ENCODE measurements at places on chromosomes 3 and 15.

- H3K27ac ChIP-seq = peak overlapping the region; percentile 98
- no peaks in the 10 kb centered on the region for H3K27me3 ChIP-seq
- H3K4me1 ChIP-seq = peaks cover 20% of the 10 kb centered on the region
- DNase-seq = no peak
- peaks cover 9% of the 10 kb centered on the region for H3K36me3 ChIP-seq
- H3K4me3 ChIP-seq = peak overlapping the region; percentile 58
Observed at GRCh38 chr3:17742880-17743657, 638 bp upstream of the TBC1D5 start.

DNA sequence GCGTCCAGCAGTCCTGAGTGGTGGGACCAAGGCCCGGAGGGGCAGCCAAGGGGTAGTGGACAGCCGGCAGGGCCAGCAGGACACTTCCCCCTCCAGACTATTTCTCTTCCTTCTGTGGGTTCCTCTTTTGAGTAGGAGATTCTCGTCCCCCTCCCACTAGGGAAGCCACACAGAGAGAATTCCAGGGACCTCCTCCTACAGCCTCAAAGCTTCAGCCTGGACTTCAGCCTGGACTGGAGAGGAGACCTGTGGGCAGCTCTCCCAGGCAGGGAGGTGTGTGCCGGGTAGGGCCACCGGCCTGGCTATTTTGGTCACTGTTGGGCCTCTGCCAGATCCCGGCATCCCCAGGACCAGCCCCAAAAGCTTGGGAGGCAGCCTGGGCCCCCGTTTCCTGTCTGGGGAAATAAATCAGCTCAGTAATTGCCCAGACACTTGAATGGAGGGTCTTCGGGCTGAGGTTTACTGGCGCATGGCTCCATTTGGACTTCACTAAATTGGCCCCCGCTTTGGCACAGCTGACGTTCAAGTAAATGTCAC lies 1.3 kb downstream of the SLC6A6 start:
- no peaks in the 10 kb centered on the region for H3K27me3 ChIP-seq
- no peaks in the 10 kb centered on the region for H3K36me3 ChIP-seq
- peak overlapping the region; percentile 55 for H3K4me3 ChIP-seq
- DNase-seq = no peak
- H3K4me1 ChIP-seq = peaks cover 3% of the 10 kb centered on the region

GRCh38 chr3:128489927-128490649 lies 2.9 kb downstream of the GATA2 start:
- peaks cover 5% of the 10 kb centered on the region for H3K36me3 ChIP-seq
- DNase-seq = peak; percentile 55
- peak overlapping the region; percentile 30 for H3K27ac ChIP-seq
- peak overlapping the region; percentile 74 for H3K4me3 ChIP-seq

GRCh38 chr3:155382396-155383042 lies 89.0 kb upstream of the STRIT1 start:
- no peaks in the 10 kb centered on the region for H3K4me1 ChIP-seq
- DNase-seq = no peak
- no peak overlapping the region for H3K4me3 ChIP-seq
- no peaks in the 10 kb centered on the region for H3K36me3 ChIP-seq
- H3K27ac ChIP-seq = no peak overlapping the region
- no peaks in the 10 kb centered on the region for H3K27me3 ChIP-seq

GRCh38 chr15:65354835-65355172 lies 23.0 kb downstream of the IGDCC3 start:
- no peak overlapping the region for H3K27ac ChIP-seq
- H3K4me3 ChIP-seq = no peak overlapping the region
- peaks cover 67% of the 10 kb centered on the region for H3K27me3 ChIP-seq
- no peaks in the 10 kb centered on the region for H3K36me3 ChIP-seq
- no peak for DNase-seq
- no peaks in the 10 kb centered on the region for H3K4me1 ChIP-seq

DNA sequence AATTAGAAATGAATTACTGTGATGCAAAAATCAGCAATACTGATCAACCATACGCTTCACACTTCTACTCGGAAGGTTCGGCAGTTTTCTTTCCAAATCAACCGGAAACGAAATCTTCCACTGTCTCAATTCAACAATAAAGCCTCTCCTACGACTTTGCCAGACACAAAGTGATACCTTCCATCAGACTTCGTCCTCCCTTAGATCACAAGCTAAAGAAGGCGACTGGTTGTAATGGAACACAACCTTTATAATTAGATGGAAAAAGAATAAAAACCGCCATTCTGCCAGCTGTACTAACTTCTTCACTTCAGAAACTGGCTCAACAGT lies 618 bp downstream of the PARL start:
- H3K4me3 ChIP-seq = peak overlapping the region; percentile 77
- no peak for DNase-seq
- peaks cover 12% of the 10 kb centered on the region for H3K4me1 ChIP-seq
- H3K36me3 ChIP-seq = peaks cover 18% of the 10 kb centered on the region

DNA sequence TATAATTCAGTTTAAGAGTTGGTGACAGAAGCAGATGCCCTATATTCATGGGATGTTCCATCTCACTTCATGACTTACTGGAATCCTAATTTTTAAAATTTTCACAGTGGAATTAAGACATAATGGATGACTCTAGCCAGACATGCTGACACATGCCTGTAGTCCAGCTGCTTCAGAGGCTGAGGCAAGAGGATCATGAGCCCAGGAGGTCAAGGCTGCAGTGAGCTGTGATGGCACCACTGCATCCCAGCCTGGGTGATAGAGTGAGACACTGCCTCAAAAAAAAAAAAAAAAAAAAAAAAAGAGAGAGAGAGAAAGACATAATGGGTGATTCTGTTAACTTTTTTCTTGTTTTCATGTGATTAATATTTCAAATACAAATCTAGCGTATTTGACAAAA lies 123.6 kb downstream of the KLHL25 start:
- H3K36me3 ChIP-seq = peaks cover 65% of the 10 kb centered on the region
- no peak overlapping the region for H3K27ac ChIP-seq
- peaks cover 17% of the 10 kb centered on the region for H3K4me1 ChIP-seq
- no peak for DNase-seq
